Stimulated activated CD4-positive, alpha-beta T cell treated with anti-CD3 and anti-CD28 coated beads, Interleukin-2, amount 100 ng/mL, for 24 hours (primary cell): ENCODE measurements at places on chromosomes 5 and 9.

DNA sequence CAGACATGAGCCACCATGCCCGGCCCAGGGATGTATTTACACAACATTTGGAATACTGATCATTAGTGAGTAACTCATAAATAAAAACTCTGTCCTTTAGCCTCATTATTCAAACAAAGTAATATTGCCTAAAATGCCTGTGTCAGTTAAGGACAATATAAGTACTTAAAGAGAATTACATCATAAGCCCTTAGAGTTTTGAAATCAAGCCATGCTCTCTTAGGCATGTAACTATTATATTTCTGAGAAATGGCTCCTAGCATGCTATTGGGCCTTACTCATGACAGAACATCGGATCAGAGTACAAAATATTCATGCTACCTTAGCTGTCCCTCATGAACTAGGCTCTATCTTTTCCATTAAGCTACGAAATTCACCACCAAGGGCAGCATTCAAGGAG lies 309.3 kb downstream of the CHSY3 start:
- DNase-seq, result no peak

- no peak for DNase-seq
These were observed 82.4 kb upstream of the IFNK start for GRCh38 chr9:27441741-27442070.

DNA sequence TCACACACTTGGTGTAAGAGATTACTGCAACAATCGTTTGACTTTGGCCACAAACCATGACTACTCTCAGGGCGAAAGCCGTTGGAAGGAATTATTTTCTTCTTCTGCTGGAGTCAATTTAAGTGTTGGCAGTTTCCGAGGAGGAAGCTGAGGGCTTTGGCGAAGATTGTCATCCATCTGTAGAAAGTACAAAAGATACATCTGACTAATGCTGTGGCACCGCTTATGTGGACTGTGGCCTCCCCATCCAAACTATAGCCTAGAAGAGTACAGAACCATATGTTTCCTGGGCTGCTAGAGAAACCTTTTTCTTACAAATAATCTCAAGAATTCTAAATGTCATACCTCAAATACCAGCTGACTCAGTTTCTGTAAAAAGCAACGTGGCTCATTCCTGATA lies 7.4 kb downstream of the MTX3 start:
- no peak for DNase-seq

GRCh38 chr9:112503170-112503569 lies 16.5 kb downstream of the KIAA1958 start:
- no peak for DNase-seq

DNA sequence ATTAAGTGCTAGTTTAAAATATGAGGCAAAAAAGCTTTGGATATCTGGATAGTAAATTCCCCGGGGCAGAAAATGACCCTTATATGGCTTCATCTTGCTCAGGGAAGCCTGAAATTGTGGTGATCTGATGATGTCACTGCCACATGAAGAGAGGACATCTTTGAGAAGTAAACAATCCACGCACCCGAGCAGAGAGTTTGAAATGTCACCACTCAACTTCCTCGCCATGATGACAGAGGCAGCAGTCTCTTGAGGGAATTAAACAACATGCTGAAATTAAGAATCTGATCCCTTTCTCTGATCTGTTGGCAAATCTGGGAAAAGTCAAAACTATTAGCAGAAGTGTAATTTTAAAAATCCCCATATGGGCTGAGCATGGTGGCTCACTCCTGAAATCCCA lies 110.0 kb downstream of the TLE1 start:
- no peak for DNase-seq

- no peak for DNase-seq
These were observed 45.0 kb downstream of the SECISBP2 start for GRCh38 chr9:89363311-89363670.

DNA sequence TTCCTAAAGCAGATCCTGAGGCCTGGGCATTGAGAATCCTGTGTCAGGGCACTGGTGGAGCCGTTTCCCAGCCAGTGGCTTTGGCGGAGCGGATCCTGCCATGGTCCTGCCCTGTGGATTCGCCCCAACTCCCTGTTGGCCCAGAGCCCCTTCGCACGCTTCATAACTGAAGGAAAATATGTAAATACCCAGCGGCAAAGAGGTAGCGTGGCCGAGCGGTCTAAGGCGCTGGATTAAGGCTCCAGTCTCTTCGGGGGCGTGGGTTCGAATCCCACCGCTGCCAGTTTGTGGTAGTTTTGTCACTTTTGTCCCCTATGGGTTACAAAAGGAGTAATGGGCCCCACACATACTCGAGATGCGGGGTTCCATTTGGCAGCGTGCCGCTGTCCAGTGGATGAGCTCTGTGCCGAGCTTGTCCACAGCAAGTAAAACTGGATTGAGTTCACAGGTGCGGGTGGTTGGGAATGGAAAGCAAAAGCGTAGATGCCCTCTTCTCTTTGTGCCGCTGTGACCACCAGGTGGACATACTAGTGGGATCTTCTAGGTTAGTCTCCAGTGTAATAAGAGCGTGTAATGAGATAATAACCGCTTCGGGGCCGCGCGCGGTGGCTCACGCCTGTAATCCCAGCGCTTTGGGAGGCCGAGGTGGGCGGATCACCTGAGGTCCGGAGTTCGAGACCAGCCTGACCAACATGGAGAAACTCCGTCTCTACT lies 17.3 kb downstream of the TRIM7 start:
- DNase-seq, result peak; percentile 88

GRCh38 chr5:148831590-148832565 lies 5.5 kb downstream of the ADRB2 start:
- DNase-seq, result no peak

GRCh38 chr9:122263699-122264349 lies 816 bp downstream of the RBM18 start:
- no peak for DNase-seq

DNA sequence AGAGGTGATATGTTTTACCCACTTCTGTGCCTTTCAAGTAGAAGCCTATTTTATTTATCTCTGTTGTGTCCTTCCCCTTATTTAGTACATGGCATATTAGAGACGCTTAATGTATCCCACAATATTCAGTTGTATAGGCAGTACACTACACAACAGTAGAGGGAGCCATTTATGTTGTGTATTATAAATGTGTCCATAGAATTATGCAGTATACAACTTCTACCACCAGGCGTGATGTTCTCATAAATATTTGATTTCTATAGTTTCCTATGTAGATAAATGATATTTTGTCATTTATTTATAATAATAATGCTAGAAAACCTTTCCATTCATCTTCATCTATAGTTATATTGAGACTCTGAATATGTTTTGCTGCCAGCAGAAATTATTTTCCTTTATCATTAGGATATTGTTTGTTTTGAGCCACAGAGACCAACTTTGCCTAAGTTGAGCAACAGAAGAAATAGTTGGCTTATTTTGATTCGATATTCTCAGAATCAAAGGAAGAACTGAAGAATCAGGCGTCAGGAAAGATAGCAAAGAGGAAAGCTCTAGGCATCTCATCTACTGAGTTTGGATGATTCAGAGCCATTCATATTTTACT lies 81.7 kb downstream of the ADAMTS19 start:
- no peak for DNase-seq

DNA sequence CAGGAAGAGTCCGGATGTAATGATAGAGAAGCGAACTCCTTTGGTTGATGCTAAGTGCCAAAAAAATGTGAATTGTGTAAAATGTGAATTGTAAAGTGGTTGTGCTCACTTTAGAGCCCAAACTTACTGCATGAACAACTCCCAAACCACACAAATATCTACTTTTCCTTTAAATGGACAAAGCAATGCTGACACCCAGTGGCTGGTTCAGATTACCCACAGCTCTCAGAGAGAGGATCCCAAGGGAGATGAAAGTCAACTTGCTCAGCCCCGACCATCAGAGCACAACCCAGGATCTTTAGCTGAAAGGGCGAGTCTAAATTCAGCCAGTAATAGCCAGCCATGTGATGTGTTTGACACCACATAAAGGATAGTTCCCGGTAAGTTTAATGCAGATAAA lies 133.7 kb downstream of the NMUR2 start:
- no peak for DNase-seq

GRCh38 chr5:180784497-180785097 lies 18.0 kb downstream of the MGAT1 start:
- DNase-seq, result peak; percentile 73

- DNase-seq, result peak; percentile 43
These were observed 627 bp downstream of the ARRDC1 start for GRCh38 chr9:137606005-137606621.

DNA sequence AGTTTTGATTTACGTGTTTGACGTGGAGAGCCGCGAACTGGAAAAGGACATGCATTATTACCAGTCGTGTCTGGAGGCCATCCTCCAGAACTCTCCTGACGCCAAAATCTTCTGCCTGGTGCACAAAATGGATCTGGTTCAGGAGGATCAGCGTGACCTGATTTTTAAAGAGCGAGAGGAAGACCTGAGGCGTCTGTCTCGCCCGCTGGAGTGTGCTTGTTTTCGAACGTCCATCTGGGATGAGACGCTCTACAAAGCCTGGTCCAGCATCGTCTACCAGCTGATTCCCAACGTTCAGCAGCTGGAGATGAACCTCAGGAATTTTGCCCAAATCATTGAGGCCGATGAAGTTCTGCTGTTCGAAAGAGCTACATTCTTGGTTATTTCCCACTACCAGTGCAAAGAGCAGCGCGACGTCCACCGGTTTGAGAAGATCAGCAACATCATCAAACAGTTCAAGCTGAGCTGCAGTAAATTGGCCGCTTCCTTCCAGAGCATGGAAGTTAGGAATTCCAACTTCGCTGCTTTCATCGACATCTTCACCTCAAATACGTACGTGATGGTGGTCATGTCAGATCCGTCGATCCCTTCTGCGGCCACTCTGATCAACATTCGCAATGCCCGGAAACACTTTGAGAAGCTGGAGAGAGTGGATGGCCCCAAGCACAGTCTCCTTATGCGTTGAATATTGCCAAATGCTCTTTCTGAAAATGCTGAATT lies 850 bp downstream of the RRAGA start:
- no peak for DNase-seq

- no peak for DNase-seq
These were observed 96.6 kb downstream of the VCAN start for GRCh38 chr5:83568186-83568585.

- DNase-seq, result peak; percentile 36
These were observed 516 bp downstream of the MRPL41 start for GRCh38 chr9:137552022-137552768.

DNA sequence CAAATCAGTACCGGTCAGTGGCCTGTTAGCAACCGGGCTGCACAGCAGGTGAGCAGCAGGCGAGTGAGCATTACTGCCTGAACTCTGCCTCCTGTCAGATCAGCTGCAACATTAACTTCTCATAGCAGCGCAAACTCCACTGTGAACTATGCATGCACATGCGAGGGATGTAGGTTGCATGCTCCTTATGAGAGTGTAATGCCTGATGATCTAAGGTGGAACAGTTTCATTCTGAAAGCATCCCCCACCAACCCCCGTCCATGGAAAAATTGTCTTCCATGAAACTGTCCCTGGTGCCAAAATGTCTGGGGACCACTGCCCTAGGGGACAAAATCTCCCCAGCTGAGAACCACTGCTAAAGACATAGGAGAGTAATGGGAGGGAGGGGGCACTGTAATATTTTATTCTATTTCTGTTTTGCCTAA lies 51.1 kb downstream of the P4HA2 start:
- DNase-seq, result no peak

DNA sequence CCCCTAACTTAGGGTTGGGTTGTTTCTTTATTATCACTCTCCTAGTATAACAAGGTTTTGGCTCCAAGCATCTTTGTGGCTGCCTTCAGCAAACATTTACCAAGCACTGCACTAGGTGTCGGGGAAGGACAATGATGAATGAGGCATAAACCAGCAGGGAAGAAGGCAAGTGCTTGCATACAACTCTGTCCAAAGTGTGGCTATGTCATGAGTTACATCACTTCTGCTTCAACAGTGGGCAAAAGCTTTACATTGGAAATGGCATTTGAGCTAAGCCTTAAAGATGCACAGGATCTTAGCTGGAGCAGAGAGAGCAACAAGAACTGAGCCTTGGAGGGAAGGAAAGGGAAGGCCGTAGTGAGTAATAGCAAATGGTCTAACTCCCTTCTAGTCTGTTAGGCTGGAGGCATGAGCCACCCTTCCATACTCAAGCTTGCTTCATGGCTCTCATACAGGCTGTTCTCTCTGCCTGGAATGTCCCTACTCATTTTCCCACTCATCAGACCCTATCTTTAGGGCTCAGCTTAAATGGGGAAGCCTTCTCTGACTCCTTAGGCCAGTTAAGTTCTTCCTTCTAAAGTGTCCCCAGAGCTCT lies 121.8 kb downstream of the SEMA6A start:
- no peak for DNase-seq

DNA sequence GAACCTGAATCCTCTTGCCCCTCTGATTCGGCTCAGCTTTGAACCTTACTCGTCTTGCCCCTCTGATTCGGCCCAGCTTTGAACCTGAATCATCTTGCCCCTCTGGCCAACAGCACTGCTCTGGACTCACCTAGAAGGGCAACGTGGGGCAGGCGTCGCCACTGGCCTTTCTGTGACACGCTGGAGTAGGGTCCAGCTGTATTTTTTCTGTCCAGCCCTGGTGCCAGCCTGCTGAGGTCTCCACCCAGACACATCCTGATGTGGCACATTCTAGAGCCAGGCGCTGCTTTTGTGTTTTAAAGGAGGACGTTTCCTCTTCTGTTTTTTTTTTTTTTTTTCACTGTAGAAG lies 15.2 kb upstream of the CPEB4 start:
- no peak for DNase-seq

GRCh38 chr9:69546265-69546664 lies 125.9 kb downstream of the APBA1 start:
- DNase-seq, result no peak

DNA sequence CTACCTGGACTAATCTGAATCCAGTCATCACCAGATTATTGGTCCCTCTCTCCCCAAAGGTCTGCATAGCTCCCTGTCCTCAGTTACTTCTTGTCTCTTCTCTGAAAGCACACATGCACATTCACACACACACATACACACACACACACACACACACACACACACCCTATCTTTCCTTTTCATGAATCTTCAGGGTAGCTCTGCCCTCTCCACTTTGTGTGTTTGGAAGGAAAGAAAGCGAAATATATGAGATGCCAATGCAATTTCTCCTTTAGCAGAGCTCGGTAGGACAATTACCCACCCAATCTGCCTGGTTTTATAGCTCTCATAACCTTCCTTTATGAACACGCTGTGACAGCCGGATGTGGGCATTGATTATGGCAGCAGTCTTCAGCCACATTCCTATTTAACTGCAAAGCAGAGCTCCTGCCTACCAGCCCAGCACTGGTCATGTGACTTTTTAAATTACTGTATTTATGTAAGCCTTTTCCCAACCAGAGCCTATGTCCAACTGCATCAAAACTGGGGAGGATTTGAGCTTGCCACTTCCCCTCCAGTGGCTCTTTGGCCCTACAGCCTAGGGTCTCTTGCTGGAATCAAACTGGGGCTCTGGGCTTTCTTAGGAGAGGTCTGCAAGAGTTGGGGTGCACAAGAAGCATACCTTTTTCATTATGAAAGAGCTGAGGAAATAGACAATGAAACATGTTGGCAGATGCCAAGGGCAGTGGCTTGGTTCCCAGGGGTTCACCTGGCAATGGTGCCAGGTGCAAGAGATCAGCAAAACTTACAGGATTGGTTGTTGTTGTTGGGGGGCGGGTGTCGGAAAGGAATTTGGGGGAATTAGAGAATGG lies 20.8 kb upstream of the MATR3 start:
- no peak for DNase-seq
